ENCODE measurements at places on chromosomes 7 and 10.
A peak's percentile ranks its signal among the peaks of the same experiment; 100 is the strongest.

GRCh38 chr10:96129387-96130325 lies at the start of gene ZNF518A:
ZNF518A (plus strand) TSS chr10:96130297; CDS start chr10:96156323, 26,026 bp downstream.
- DNase-seq: peak; percentile 75

DNA sequence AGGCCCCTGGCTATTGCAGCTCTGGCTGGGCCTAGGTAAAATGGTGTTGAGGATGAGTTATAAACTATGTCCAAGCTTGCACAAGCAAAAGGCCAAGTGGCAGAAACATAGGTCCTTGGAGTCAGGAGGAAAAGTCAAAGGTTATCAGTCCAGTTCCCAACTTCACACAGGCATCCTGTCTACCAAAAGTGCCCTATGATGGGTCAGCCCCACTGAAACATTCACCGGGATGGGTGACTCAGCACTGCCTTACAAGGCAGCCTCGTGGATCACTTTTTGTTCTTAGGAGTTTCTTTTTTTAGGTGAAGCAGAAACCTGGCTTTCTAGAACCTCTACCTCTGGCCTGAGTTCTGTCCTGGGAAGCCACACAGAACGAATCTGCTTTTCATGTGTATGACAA lies 158.8 kb upstream of the LYZL2 start:
- no peak for DNase-seq

DNA sequence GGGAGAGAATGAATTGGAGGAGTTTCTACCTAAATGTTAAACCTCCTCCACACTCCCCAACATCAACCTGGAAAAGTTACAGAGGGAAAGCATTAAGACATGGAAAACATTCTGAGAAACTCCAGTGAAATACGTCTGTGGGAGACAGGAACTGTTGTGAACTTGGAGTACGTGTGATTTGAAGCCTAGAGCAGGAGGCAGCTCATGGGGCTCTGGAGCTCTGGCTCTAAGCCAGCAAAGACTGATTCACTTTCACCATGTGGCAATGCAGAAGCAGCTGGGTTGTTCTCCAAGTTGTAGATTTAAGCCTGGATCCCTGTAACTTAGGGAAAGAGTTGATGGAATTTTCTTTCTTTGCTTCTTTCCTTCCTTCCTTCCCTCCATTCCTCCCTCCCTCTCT lies 503.2 kb downstream of the NRG3 start:
- no peak for DNase-seq

GRCh38 chr7:33356336-33356735 lies 227.0 kb downstream of the BBS9 start:
- DNase-seq: no peak

- no peak for DNase-seq
Measured at GRCh38 chr10:45532480-45532879, 140.1 kb downstream of the ZFAND4 start.

DNA sequence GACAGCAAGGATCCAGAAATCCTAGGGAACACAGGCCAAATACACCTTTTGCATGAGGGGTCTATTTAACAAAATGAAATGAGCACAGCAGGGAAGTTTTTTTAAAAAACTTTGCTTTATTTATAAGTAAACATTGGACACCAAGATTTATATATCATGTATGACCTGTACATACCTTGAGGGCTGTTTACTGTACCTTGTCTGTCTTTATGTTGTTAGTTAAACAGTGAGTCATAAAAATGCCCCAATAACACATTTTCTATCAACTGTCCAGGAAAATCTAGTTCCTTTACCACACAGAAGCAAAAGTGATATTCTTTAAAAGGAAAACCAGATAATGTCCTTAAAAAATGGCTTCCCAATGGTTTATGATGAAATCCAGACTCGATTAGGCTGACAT lies 45.1 kb upstream of the AGR3 start:
- no peak for DNase-seq

- no peak for DNase-seq
Measured at GRCh38 chr7:5420067-5420880, 3.4 kb downstream of the TNRC18 start.

GRCh38 chr10:91796331-91797047 lies 1.7 kb upstream of the TNKS2 start:
- peak; percentile 19 for DNase-seq

DNA sequence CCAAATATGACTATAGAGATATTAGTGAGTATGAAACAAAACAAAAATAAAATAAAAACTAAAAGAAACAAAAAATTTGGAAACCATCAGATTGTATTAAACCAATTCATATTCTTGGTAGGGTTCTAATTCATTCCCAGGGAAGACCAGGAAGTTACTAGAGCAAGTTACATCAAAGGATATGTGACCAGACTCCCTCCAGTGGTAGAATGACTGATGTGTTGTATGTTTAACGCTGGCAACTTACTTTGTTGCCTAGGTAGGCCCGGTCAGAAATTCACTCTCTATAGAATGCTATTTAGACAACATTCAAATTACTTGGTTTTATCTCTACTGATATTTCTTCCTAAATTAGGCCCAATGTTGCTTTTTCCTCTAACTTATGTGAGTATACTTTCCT lies 5.2 kb downstream of the PHYHIPL start:
- no peak for DNase-seq

DNA sequence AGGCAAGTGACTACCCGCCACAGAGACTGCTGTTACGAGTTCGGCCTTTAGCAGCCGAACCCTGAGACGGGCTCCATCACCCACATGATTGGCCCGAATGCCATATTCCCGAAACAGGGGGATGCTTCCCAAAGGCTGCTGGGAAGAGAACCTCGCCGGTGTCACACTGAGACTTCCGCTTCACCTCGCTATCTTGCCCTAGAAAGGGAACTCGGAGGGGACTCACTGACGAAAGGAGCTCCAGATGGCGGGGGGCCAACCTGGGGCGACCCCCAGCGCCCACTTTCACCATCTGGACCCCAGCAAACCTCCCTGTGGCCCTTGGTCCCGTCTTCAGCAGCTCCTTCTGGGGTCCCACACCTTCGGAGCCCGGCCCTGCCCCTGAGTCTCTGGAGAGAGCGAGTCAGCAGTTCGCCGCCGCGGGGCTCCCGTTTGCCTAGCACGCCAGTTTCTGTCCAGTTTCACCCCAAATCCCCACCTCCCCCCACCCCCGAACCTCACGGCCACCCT lies 529 bp downstream of the HPS1 start:
- DNase-seq: no peak

DNA sequence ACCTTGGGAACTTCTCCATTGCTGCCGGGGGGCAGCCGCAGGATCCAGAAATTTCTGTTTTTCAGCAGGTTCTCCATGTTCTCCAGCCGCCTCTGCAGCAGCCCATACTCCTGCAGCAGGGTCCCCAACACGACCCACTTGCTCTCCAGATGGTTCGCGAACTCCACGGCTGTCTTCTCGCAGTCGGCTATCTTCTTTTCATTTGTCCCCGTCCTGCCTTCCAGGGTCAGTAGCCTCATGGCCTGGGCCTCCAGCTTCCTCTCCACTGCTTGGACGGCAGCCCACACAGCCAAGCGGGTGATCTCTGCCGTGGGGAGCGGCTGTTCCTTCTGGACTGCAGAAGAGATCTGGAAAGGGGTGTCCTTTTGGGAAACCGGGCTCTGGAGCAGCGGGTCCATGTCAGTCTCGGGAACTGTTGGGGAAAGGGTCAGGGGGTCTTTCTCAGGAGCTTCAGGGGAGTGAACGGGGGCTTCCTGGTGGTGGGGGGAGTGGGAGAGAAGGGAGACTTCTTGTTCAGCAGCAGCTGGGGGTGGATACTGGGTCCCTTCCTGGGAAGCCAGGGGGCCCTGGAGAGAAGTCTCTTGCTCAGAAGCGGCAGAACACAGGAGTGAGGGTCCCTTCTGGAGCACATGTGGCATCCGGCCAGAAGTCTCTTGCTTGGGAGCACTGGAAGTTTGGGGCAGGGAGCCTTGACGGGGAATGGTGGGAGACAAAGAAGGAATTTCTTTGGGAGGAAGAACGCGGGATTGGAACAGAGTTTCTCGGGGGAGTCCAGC lies 5.5 kb downstream of the ZNF777 start:
- DNase-seq: no peak

GRCh38 chr10:50536617-50537240 lies 87.0 kb downstream of the SGMS1 start:
- no peak for DNase-seq

- DNase-seq: no peak
Measured at GRCh38 chr10:24465891-24466818, 257.2 kb downstream of the KIAA1217 start.

GRCh38 chr7:122896509-122896908 lies 10.2 kb upstream of the CADPS2 start:
- DNase-seq: no peak

DNA sequence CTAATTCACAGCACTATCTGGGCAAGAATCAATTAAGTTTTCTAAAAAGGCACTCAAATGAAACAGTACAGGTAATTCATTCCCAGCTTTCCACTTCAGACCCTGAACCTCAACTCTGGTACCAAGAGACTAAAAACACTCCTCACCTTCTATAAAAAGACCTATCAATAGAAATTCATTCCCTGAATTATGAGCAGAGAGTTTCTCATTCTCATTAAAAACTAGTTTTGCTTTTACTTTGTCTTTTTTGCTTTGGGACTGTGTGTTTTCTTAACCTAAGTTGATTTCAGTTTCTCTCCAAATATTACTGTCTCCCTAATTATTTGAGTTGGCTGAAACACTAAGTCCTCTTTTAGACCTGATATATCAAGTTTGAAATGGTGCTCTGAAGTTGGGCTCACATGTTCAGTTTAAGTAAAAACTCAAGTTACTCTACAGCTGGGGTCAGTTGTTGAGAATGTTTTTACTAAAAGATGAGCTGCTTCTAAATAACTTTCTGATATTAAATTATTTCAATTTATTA lies 189.5 kb downstream of the JAZF1 start:
- no peak for DNase-seq

GRCh38 chr7:30231271-30231670 lies 53.1 kb upstream of the ZNRF2 start:
- DNase-seq: no peak

DNA sequence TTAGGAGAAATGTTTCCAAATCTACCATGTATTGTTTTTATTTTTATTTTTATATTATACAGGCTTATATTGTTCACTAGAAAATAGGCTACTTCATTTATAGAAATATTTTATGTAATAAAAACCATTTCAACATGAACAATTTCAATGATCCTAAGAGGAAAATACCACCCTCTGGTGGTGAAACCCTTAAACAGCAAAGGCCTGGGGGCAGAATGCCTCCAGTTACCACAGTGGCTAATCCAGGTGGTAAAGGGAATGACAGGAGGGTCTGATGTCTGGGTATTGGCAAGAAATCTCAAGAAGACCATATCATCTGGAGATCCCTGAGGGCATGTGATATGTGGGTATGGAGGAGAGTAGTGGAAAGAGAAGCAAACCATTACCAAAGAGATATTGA lies 19.3 kb downstream of the MACC1 start:
- DNase-seq: no peak

GRCh38 chr7:35015346-35015859 lies 21.9 kb downstream of the DPY19L1 start:
- DNase-seq: no peak

GRCh38 chr10:131227163-131227740 lies 84.3 kb downstream of the TCERG1L start:
- DNase-seq: no peak

- no peak for DNase-seq
Measured at GRCh38 chr10:77563638-77564270, 73.9 kb downstream of the KCNMA1 start.

DNA sequence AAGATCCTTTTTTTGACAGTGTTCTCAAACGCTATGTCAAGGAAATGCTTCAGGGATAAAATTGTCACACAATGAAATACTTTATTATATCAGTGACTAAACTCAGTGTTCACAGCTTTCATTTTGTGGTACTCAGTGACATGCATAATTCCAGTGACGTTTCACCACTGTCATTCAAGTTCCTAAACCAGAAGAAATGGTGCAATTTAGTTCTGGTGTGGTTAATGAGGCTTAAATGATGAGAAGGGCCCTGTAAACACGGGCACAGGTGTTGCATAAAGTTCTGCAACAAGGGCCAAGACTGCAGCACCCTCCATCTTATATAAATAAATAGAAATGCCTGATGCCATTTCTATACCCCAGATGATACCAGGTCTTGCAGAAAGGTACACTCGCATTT lies 1247.1 kb downstream of the GATA3 start:
- no peak for DNase-seq
